ENCODE measurements at places on chromosomes 5 and 9.

GRCh38 chr5:115170929-115171510 is 1.3 kb upstream of the TRIM36 start:
- DNase-seq: no peak

DNA sequence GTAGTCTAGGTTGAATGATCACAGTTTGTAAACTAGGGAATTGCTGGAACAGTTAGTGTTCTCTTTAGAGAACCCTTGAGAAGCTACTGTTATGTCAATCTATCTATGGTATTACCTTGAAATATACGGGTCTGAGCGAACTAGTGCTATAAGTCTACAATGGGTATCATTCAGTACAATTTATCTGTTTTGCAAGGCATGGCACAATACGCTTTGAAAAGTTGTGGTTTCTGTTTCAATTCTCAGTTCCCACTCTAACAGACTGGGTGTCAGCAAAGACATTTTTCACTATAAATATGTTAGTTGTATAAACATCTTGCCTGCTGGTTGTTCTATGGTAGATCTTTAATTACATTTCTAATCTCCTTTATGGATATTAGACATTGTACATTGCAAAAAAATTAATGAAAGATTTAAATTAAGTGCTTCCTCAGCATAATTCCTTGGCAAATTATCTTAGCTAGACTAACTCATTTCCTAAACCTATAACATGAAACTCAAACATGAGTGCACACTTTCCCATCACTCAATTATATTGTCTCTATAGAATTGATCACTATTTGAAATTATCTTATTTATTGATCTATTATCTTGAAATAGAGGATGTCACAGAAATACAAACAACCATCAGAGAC is 24.9 kb upstream of the SLCO6A1 start:
- no peak for DNase-seq

- no peak for DNase-seq
These were observed 106.8 kb upstream of the FBN2 start for GRCh38 chr5:128644863-128645262.

- DNase-seq: no peak
These were observed 62.5 kb downstream of the CSNK1A1 start for GRCh38 chr5:149488645-149489306.

- no peak for DNase-seq
These were observed 26.5 kb upstream of the CLPTM1L start for GRCh38 chr5:1371218-1371971.

DNA sequence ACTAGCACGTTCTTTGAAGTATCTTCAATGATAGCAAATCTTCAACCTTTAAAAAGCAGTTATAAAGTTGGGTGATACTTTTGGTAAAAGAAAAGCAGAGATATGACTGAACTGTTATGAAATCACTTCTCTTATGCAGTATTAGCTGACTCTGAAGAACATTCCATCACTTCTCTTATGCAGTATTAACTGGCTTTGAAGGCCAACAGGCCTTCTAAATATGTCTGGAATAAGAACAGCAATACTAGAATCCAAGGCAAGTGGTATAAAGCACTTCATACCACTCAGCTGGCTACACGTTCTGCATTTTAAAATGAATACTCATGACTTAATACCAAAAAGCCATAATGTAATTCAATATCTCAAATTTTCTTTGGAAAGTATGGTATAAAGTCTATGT is 17.3 kb downstream of the SKIC3 start:
- no peak for DNase-seq

Data from ecto neural progenitor cell (in vitro differentiated cells).